Breast epithelium (tissue), 4 donors: ENCODE measurements at places on chromosomes 1 and 21. TPM values are rescaled to one million over a fixed set of nuclear protein-coding genes. Genes with fewer than 3 reads are reported as not detected.

SEC22B gene
- 37.8 TPM for total RNA-seq

KLHDC8A gene
- not detected for total RNA-seq

MIXL1 gene
- total RNA-seq, result not detected

EVA1C gene
- 58.5 TPM for total RNA-seq

OR2M3 gene
- total RNA-seq, result under 0.01 TPM

OPRD1 gene
- total RNA-seq, result not detected

CA6 gene
- not detected for total RNA-seq

TEDDM1 gene
- not detected for total RNA-seq

VANGL2 gene
- 0.48 TPM for total RNA-seq

DNA sequence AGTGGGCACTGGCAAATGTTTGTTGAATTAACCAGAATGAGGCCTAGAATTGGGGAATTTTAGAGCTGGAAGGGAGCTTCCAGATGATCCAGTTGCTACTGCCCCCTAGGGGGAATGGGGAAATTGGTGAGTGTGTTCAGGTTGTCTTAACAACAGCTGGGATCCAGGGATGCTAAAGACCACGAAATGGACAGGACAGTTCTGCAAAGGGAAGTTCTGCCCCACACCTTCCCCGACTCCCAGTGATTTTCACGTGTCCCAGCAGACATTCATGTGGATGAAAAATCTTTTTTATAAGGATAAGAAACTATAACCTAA, 33.9 kb downstream of the TRIM62 start:
- DNase-seq, result no peak

- DNase-seq, result no peak
These were observed 9.6 kb downstream of the STUM start for GRCh38 chr1:226558036-226558650.

- no peak for DNase-seq
These were observed 7.4 kb upstream of the MEX3A start for GRCh38 chr1:156089704-156090103.

GRCh38 chr1:94044290-94044790, 76.6 kb downstream of the ABCA4 start:
- DNase-seq, result peak; percentile 84

DNA sequence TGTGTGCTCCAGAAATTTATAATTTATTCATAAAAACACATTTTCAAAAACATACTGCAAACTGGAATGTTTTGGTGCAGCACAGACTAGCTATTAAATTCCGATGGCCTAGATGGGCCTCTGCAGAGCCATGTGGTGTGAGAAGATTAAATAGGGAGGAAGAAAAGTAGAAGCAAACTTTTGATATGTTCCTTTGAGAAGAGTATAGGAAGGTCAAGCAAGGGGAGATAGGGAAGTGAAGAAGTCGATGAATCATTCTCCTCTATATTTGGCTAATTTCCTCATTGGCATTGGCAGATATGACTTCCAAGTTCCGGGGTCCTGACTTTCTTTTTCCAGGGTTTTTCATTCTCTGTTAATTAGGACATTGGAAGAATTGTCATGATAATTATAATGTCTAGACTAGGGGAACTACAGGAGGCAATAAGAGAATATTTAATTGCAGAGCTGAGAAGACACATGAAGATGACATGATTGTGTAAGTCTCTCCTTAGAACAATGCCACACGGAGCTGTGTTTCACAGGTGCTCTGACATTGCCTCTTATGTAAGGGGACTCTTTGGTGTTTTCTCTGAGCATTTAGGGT, 19.3 kb upstream of the ZNF326 start:
- no peak for DNase-seq

- no peak for DNase-seq
These were observed 41.8 kb downstream of the ATP2B4 start for GRCh38 chr1:203668401-203668800.

DNA sequence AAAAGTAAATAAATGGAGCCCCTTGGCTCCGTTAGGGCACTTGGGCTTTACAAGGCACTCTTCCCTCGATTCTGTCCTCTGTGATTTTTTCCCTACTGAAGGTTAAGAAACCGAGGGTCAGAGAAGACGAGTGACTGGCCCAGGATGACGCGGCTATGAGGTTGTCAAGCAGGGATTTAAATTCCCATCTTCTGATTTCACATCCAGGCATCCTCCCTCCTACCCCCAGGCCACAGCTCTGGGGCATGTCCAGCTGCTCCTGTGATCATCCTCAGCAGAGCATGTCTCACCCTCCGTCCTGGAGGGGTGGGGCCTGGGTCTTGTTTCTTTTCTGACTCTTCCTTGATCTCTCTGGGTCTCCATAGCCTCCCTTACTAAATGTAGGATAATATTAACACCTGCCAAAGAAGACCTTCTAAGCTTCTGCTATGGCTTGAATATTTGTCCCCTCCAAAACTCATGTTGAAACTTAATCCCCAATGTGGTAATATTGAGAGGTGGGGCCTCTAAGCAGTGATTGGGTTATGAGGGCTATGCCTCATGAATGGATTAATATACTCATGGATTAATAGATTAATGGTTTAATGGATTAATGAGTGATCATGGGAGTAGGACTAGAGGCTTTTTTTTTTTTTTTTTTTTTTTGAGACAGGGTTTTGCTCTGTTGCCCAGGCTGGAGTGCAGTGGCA, 4.6 kb downstream of the CRYBG2 start:
- DNase-seq, result no peak

DNA sequence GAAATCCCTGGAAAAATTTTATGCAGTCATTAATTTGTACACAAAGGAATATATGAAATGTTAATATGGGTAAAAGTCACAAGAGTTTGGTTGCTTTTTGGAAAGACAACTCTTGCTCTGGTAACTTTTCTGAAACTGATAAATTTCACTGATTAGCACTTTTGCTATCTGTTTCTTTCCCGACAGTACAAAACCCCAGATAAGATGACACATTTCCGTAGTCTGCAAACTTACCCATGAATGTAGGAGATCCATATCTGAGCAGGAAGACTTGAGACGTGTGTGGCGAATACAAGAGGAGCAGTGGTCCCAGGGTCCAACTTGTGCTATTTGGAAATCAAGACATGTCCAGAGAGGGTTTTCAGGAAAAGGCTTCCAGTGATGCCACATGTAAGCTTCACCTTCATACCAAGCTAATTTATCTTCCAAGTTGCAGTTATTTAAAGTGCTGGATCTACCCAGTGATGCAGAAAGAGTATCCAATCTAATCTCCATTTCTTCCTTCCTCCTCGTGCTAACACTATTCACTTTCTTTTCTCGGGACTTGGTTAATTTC, 35.9 kb upstream of the SAMSN1 start:
- DNase-seq, result no peak

DNA sequence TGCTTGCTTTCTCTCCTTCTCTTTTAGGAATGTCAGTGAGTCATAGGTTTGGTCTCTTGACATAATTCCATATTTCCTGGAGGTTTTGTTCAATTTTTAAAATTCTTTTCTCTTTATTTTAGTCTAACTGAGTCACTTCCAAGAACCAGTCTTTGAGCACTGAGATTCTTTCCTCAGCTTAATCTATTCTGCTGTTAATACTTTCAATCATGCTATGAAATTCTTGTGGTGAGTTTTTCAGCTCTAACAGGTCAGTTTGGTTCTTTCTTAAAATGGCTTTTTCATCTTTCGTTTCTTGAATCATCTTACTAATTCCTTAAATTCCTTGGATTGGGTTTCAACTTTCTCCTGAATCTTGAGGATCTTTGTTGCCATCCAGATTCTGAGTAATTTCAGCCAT, 321.0 kb downstream of the PTBP2 start:
- no peak for DNase-seq

- DNase-seq, result no peak
These were observed 291.2 kb downstream of the PTPRC start for GRCh38 chr1:198929961-198930599.

DNA sequence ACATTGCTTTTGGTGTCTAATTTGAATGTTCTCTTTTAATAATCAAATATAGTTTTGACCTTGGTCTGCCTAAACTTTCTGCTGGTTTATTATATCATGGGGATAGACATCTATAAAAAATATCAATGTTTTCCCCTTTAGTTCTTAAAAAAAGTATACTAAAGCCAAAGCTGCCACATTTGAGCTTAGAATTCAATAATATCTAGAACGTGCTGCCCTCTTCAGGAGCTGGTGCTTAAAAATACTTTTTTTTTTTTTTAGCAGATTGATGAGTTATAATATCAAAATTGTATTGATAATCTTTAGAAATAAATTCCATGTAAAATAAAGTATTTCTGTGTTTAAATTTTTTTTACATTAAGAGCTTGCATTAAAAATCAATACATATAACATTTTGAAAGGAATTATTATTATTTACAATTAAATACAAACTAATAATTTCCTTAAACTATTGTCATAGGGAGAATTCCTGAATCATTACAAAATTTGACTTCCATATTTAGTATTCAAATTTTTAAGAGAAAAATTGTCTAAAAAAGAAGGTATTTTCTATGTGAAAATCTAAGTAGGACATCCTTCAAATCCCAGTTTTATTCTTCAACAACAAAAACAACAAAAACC, 40.1 kb upstream of the ADGRL2 start:
- no peak for DNase-seq

DNA sequence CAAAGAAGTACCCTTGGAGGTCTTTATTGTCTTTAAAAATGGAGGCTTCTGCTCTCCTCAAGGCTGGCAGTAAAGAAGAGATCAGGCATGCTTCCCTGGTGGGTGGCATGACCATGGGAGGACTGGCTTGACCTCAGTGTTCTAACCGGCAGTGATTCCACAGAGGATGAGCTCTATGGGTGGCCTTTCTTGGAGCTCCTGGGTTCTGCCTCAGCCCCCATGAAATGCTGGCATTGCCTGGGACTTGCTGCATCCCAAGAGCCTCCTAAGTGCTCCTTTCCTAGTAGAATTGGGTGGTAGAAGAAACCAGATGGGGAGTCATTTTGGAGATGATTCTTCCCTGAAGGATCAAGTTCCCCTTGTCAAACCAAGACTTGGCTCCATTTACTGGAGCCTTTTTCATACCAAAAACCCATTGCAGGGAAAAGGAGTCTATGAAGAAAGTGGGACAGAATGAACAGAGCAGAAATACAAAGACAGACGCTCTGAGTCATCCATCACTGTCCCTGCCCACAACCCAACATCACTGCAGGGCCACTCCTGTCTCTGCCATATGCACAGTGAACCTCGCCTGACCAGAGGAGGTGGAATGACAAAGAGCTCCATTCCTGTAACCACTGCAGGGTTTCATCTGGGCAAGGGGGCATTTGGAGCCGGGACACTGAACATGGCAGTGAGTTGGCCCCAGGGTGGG, 42.4 kb downstream of the RIMS3 start:
- no peak for DNase-seq

GRCh38 chr1:163047951-163048659, 21.1 kb upstream of the RGS4 start:
- no peak for DNase-seq
